Stimulated activated CD4-positive, alpha-beta T cell treated with anti-CD3 and anti-CD28 coated beads, Interleukin-15, amount 100 ng/mL, for 1 hour (primary cell): ENCODE measurements at places on chromosomes 5 and 9.

DNA sequence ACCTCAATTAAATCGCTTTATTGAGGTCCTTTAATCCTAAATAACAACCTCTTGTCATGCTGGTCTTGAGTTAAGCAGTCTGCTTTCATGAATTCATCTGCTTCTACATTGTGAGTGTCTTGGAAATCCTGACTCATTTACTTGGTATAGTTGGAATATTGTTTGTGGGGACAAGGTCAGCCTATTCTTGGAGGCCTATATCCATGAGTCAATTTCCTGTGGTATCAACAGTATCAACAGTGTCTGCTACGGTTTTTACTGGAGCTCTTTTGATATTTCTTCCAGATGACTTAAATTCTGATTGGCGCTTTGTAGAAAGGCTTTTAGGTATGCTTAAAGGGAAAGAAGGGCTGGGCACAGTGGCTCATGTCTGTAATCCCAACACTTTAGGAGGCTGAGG, 71.2 kb upstream of the PARP8 start:
- DNase-seq, result no peak

DNA sequence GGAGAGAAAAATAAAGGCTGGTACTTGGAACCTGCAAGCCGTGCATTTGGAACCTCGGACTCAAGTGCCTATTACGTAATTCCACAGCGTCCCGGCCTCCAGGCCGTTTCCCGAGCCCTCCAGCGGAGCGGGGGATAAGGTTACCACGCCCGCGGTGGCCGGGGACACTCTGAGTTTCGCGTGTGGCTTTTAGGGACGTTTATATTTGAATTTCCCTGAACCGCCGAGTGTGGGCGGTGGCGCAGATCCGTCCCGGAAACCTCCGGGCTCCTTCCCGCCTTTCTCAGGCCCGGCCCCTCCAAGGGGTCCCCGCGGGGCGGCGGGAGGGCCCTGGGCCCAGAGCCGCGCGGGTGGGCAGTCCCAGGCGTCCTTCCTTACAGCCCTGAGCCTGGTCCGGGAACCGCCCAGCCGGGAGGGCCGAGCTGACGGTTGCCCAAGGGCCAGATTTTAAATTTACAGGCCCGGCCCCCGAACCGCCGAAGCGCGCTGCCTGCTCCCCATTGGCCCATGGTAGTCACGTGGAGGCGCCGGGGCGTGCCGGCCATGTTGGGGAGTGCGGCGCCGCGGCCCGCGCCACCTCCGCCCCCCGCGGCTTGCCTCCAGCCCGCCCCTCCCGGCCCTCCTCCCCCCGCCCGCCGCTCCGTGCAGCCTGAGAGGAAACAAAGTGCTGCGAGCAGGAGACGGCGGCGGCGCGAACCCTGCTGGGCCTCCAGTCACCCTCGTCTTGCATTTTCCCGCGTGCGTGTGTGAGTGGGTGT, at the start of gene LMNB1:
Gene LMNB1, plus strand, starts transcription at position 638 of the 758 bp plus-strand sequence. CDS start 373 bp downstream, outside the sequence.
- DNase-seq, result peak; percentile 87

DNA sequence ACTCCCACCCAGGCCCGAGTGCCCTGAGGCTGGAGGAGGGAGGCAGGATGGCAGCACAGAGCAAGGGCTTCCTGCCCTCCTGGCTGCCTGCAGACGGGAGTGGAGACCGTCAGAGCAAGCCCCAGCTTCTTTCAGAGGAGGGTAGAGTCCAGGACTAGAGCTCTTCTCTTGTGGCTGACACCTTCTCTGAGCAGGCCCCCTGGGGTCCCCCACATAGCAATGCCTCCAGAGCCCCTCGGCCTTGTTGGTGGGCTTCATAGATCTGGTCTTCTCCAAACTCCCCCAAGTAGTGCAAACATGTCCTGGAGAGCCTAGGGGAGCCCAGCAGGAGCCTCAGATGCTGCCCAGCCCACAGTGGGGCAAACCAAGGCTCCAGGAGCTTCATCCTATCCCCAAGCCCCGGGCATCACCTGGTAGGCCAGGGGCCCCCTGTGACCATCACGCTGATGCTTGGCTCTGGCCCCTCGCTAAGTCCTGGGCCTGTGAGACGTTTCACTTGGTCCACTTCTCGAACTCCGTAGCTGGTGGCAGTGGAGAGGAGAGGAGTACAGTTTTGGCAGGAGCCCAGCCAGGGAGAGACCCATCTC, 2.0 kb downstream of the MZB1 start:
- no peak for DNase-seq

- no peak for DNase-seq
Observed at GRCh38 chr9:130942679-130943078, 3.6 kb upstream of the FIBCD1 start.

GRCh38 chr5:119398727-119399466, 43.1 kb downstream of the TNFAIP8 start:
- no peak for DNase-seq

DNA sequence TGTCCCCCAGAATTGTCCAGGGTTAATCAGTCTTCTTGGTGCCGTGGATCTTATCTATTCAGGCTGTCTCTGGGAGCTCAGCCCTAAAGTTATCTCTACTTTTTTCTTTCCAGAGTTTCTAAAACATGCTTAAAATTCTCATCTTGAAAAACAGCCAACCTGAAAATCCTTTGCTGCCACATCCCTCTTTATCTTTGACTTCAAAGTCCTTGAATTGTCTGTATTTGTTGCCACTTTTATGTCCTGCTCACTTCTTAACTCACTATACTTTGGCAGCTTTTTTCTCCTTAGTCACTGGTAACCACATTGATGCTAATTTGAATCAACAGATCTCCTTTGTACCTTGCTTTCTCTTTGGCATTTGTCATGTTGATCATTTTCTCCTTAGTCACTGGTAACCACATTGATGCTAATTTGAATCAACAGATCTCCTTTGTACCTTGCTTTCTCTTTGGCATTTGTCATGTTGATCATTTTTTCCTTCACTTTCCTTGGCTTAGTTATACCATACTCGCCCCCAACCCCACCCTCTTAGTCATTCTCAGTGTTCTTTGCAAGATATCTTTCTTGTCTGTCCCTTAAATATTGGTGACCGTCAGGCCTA, 8.5 kb downstream of the DMXL1 start:
- DNase-seq, result no peak

GRCh38 chr5:177361418-177362291, 3.9 kb downstream of the RGS14 start:
- DNase-seq, result no peak

- DNase-seq, result no peak
Observed at GRCh38 chr9:136052991-136053756, 41.9 kb downstream of the NACC2 start.

DNA sequence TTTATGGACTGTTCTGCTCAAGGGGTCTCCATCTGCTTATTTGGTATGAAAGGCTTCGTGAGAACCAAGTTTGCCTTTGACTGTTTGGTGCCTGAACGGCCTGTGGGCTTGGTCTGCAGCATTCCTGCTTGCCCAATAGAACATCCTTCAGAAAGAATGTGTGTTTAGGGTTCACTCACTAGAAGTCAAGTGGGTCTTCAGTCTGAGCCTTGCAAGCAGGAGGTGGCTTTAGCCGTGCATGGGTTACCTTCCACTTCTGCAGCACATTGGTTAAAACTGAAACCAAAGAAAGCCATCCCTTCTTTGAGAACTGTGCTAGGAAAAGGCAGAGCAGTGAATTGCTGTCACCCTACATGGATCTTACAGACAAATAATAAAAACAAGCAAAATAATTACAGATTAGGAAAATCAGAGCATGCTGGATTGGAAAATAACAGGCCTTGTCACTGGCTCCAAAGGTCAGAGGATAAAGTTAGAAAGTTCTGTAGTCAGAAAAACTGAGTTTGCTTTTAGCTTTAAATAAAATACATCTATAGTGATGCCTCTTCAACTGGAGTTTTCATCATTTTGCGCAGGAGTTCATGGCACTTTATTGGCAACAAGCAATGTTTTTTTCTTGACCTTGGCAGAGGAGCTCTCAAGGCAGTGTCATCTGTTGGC, 16.6 kb downstream of the WWC1 start:
- no peak for DNase-seq

- no peak for DNase-seq
Observed at GRCh38 chr9:4537581-4537980, 47.3 kb downstream of the SLC1A1 start.

GRCh38 chr5:16326137-16326536, 139.5 kb downstream of the ZNF622 start:
- no peak for DNase-seq

DNA sequence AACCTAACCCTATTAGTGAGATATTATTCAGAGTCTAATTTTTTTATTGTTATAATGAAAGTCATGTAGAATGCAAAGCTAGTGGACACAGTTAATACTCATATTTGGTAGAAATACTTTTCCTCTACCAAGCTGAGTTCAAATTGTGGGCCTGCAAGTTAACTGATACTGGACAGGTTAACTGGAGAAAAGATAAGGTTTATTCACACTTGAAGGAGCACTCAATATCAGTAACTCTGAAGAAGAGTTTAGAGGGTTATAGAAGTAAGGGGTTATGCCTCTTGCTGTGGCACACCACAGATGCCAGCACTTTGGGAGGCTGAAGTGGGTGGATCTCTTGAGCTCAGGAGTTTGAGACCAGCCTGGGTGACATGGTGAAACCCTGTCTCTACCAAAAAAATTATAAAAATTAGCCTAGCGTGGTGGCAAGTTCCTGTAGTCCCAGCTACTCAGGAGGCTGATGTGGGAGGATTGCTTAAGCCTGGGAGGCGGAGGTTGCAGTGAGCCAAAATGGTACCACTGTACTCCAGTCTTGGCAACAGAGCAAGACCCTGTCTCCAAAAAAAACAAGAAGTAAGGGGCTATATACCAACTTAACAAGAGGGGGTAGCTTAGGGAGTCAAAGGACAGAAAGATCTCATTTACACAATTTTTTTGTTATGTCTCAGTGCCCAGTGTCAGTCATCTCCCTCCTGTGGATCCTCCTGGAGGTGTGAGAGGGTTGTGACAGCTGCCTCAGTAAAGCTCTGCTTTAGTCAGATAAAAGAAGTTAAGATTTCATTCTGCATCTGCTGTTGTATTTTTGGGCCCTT, 121.2 kb upstream of the GRHPR start:
- DNase-seq, result no peak

DNA sequence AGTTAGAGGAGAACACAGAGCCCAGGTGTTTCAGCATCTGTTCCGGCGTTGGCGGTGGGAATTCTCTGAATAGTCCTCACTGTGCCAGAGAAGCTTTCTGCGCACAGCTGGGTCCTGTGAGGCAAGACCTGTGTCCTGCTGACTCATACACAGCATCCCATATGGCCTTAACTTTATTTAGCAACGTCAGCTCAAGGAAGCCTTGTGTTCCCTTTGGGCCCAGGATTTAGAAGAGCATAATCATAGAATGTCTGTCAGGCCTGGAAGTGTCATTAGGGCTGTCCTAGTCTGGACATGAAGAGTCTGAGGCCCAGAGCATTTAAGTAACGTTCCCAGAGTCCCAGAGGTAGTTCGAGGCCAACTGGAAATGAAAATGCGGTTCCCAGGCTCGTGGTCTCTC, 188.6 kb upstream of the DMRT1 start:
- no peak for DNase-seq

- no peak for DNase-seq
Observed at GRCh38 chr5:96687812-96688453, 25.8 kb downstream of the CAST start.

- no peak for DNase-seq
Observed at GRCh38 chr5:17018871-17019270, 82.8 kb upstream of the MYO10 start.

GRCh38 chr5:61348447-61348846, 16.4 kb downstream of the ZSWIM6 start:
- DNase-seq, result no peak

DNA sequence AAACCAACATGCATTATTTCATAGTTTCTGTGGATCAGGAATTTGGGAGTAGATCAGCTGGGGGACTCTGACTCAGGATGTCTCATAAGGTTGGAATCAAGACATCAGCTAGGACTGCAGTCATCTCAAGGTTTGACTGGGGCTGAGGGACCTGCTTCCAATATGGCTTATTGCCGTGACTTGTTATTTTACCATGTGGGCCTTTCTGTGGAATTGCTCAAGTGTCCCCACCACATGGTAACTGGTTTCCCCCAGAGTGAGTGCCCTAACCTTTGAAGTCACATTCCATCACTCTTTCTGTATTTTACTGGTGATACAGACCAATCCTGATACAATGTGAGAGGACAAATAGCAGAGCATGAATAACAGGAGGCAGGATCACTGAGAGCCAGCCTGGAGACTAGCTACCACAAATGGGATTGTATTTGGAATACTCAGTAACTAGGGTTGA, 70.2 kb upstream of the ELL2 start:
- DNase-seq, result no peak

DNA sequence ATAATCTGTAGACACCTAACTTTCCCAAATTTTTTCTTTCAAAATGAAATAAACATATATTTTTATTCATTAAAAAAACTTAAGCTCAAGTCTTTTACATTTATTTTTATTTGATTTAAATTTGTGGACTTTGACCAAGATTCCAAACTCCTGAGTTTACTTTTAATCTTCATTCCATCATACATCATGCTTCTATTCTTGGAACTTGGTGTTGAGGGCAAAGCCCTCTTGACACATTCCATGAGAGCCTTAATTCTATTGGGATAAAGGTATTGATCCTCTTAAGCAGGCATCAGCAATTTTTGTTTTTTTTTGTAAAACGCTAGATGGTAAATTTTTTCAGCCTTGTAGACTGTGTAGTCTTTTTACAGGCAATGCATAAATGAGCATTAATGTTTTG, 53.6 kb downstream of the FBXO4 start:
- no peak for DNase-seq

- no peak for DNase-seq
Observed at GRCh38 chr5:130295235-130295634, 391.0 kb downstream of the CHSY3 start.

DNA sequence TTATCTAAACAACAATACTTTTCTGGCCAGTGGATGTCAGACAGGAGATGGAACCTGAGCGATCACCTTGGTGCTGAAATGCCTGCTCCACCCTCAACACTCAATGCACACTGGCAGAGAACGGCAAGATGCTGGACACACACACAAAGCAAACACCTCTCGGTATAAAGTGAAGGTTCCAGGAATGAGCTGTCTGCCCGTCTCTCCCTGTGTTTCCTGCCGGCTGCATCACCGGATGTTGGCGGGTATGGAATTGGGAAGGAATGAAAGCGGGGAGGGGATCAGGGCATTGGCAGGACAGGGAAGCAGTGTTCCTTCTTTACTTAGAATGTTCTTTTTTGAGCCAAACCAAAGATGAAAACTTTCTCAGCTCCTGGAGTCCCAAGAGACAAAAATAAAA, 59.2 kb downstream of the MED10 start:
- DNase-seq, result no peak
